Esophagus squamous epithelium (tissue), 5 donors: ENCODE measurements at places on chromosomes 1 and 21. TPM values are rescaled to one million over a fixed set of nuclear protein-coding genes. Genes with fewer than 3 reads are reported as not detected.

GRCh38 chr1:154923695-154924094, 12.8 kb downstream of the PMVK start:
- H3K4me1 ChIP-seq = no peaks in the 10 kb centered on the region

- peaks cover 9% of the 10 kb centered on the region for H3K4me1 ChIP-seq
- H3K27ac ChIP-seq = no peak overlapping the region
- DNase-seq = no peak
- no peak overlapping the region for H3K4me3 ChIP-seq
- H3K27me3 ChIP-seq = no peaks in the 10 kb centered on the region
- peaks cover 22% of the 10 kb centered on the region for H3K36me3 ChIP-seq
These were observed 30.6 kb downstream of the VANGL2 start for GRCh38 chr1:160431006-160431405.

- H3K27me3 ChIP-seq = no peaks in the 10 kb centered on the region
- H3K4me1 ChIP-seq = no peaks in the 10 kb centered on the region
- H3K36me3 ChIP-seq = no peaks in the 10 kb centered on the region
- H3K4me3 ChIP-seq = no peak overlapping the region
- no peak overlapping the region for H3K27ac ChIP-seq
These were observed 81.2 kb upstream of the WNT4 start for GRCh38 chr1:22224091-22224490.

GRCh38 chr1:23763041-23763577, 15.1 kb upstream of the PITHD1 start:
- H3K4me3 ChIP-seq = no peak overlapping the region
- H3K27me3 ChIP-seq = no peaks in the 10 kb centered on the region
- H3K4me1 ChIP-seq = no peaks in the 10 kb centered on the region
- H3K36me3 ChIP-seq = peaks cover 22% of the 10 kb centered on the region

- H3K27ac ChIP-seq = no peak overlapping the region
- no peaks in the 10 kb centered on the region for H3K36me3 ChIP-seq
- DNase-seq = no peak
- H3K27me3 ChIP-seq = no peaks in the 10 kb centered on the region
- no peaks in the 10 kb centered on the region for H3K4me1 ChIP-seq
These were observed 17.7 kb downstream of the NEXN start for GRCh38 chr1:77906019-77906545.

DNA sequence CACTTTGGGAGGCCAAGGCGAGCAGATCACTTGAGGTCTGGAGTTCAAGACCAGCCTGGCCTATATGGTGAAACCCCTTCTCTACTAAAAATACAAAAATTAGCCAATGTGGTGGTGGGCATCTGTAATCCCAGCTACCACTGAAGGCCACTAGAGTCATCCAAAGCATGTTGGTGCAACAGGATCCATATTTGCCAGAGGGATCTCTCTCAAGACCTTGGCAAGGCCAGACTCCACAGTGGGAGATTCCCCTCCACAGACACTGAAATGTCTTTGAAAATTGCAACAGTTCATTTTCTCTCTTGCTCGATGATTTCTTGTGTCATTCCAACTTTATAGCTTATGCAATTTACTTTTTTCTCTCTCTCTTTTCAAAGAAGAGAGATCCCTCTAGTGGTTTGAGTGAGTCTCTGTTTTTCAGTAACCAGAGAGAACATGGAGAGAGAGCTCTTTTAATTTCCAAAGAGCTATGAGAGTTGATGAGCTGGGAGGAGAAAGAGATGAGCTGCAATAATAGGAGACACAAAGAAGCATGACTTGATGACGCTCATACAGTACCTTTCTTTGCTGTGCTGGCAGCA, 176.8 kb upstream of the USP25 start:
- no peaks in the 10 kb centered on the region for H3K4me1 ChIP-seq
- no peaks in the 10 kb centered on the region for H3K36me3 ChIP-seq
- no peak overlapping the region for H3K4me3 ChIP-seq
- DNase-seq = no peak
- H3K27me3 ChIP-seq = no peaks in the 10 kb centered on the region

- H3K36me3 ChIP-seq = no peaks in the 10 kb centered on the region
- no peaks in the 10 kb centered on the region for H3K4me1 ChIP-seq
- H3K4me3 ChIP-seq = no peak overlapping the region
- H3K27ac ChIP-seq = no peak overlapping the region
These were observed 139.3 kb upstream of the NFIA start for GRCh38 chr1:60942896-60943638.

DNA sequence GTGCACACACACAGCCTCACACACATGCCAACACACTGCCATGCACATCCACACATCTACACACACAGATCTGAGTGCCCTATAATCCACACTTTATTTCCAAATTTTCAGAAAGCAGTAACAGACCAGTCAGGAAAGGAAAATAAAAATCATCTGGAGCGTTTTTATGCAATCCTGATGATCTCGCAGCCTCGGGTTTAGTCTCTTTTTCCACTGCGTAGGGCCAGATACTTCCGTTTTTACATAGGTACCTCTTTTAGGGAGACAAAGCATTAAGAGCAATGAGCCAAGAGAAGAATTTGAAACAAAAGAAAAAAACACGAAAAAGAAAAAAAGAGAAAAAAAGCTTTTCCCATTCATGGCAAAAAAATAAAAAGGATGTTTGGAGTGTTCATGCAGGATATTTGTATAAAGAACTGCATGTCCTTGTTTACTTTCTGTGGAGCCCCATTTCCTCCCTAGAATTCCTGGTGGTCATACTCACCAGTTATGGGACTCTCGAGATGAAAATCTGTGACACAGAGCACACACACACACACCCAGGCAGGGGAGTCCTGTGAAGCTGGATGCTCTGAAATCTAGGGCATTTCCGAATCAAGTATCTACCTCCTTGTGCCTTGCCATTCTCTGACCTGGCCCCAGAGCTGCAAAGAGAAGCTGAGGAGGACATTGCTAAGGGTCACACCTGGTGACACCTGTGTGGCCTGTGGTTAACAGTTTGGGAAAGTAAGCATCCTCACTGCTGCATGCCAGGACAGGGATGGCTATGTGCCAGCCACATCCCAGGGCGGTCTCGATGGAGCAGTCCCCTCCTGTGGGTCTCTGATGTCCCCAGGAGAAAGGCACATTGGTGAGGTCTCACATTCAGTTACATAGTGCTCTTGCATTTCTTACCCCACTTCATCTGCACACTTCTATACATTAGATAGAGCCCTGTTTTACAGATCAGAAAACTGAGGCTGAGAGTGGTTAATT, 83.6 kb downstream of the RUNX1 start:
- no peak overlapping the region for H3K27ac ChIP-seq
- H3K36me3 ChIP-seq = no peaks in the 10 kb centered on the region
- no peaks in the 10 kb centered on the region for H3K4me1 ChIP-seq
- peaks cover 16% of the 10 kb centered on the region for H3K27me3 ChIP-seq
- H3K4me3 ChIP-seq = no peak overlapping the region

DNA sequence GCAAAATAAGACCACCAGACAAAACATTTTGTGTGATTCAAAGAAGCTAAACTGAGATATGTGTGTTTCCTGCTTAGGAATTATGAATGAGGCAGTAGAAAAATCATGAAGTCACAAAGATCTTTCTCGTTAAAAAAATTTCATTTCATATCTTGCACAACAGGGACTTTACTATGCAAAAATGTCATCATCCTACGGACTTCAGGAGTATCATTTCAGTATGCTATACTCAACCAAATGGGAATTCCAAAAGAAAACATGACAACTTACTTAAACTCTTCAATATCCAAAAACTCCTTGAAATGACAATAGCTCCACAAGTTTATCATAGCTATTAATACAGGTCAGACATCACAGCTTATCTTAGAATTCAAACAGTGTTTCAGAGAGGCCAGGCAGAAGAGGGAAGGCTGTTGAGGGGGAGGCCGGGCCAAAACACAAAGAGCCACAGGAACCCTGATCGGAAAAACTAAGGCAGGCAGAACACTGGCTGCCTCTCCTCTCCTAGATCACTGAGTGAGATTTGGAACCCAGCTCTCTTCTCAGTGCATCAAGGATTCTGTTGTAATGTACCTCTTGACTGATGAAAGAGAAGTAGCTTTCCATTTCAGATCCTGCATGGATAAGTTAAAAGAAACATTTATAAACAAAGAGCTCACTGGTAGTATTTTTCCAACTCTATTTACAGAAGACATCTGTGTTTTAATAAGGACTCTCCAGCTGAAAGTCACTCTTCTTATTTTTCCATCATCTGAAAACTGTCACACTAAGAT, 66.9 kb downstream of the TESK2 start:
- H3K4me1 ChIP-seq = no peaks in the 10 kb centered on the region
- no peaks in the 10 kb centered on the region for H3K36me3 ChIP-seq
- no peak for DNase-seq
- no peak overlapping the region for H3K4me3 ChIP-seq
- H3K27ac ChIP-seq = peak overlapping the region; percentile 36

DNA sequence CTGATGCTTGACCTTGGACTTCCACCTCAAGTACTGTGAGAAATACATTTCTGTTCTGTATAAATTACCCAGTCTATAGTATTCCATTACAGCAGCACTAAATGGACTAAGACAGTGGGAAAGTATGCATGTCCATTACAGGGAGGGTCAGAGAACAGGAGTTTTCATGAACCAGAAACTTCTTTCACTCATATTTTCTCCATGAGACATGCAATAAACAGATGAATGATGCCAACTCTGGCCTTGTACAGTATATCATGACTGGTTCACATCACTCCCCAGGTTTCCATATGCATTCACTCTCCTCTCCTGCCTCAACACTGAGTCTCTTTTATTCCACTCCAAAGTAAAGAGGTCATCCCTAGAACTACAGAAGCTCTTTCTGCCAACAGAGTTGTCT, 4.5 kb upstream of the IFI16 start:
- peaks cover 57% of the 10 kb centered on the region for H3K4me1 ChIP-seq
- peak overlapping the region; percentile 79 for H3K27ac ChIP-seq
- H3K36me3 ChIP-seq = no peaks in the 10 kb centered on the region
- DNase-seq = no peak
- H3K4me3 ChIP-seq = no peak overlapping the region

DNA sequence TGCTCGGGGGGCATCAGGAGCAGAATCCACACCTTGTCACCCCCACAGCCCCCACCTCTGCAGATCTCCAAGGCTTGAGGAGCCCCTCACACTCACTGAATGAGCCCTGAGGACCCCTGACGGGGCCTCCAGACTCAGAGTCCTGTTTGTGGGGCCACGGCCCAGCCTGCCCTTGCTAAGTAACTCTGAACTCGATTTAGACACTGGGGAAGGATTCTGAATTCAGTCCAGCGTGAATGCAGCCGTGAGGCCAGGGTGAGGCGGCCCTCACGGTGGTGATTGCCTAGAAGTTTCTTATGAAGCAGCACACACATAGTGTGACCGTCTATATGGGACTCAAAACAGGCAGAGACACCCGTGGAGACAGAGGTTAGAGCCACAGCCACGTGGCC, 58.9 kb upstream of the ADARB1 start:
- no peaks in the 10 kb centered on the region for H3K27me3 ChIP-seq
- H3K36me3 ChIP-seq = no peaks in the 10 kb centered on the region
- H3K27ac ChIP-seq = no peak overlapping the region
- H3K4me3 ChIP-seq = no peak overlapping the region
- DNase-seq = no peak

DNA sequence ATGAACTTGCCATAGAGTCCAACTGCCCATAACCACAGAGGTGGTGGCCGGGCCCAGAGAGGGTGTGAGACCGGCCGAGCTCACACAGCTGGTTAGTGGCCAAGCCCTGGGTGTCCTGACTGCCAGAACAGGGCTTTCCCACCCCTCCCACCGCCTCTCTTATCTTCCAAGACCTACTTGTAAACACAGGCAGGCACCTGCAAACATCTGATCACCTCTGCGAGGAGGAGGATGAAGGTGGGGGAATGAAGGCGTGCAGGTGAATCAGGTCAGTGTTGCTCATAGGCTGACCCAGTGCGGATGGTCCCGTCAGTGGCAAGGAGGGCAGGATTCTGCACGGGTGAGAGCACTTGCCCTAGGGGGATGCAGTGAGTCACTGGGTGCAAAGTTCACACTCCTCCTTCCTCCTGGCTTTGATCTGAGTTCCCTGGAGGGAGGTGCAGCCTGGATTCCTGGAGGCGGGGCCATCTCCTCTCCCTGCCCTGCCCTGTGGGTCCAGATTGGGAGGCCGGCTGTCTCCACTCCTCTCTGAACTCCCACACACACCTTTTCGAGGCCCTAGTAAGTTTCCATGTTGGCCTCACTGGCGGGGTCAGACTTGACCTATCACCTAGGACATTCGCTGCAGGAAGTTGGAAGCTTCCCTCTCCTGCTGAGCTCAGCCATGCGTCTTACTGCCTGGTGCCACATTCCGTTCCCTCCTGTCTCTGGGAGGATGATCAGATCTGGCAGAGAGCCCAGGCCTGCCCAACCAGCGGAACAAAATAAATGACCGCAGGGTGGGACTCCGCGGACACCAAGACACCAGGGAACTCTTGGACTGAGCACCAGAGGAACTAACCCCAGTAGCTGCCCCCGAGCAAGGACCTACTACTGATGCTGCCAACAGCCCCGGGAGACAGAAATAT, 7.3 kb downstream of the UQCRHL start:
- no peaks in the 10 kb centered on the region for H3K36me3 ChIP-seq
- peaks cover 28% of the 10 kb centered on the region for H3K4me1 ChIP-seq
- no peaks in the 10 kb centered on the region for H3K27me3 ChIP-seq
- no peak overlapping the region for H3K4me3 ChIP-seq
- H3K27ac ChIP-seq = peak overlapping the region; percentile 92

DNA sequence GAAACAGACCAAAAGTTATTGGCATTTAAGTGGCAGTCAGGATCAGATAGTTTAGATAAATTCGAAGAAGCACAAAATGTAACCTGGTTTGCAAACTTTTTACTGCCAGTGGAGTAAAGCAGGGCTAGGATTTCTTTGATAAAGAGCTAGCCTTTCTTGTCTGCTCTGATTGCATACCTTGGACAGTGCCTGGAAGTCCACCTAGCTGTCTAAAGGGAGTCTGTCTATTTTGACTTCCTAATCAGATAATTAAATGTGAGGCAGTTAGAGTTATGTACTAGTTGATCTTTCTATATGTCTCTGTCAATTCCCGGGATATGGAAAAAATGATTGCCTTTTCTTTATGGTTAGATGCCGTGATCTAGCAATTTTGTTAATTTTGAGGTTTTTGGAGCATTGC, 4.1 kb downstream of the GPSM2 start:
- H3K36me3 ChIP-seq = no peaks in the 10 kb centered on the region
- H3K27me3 ChIP-seq = no peaks in the 10 kb centered on the region
- DNase-seq = no peak
- peaks cover 83% of the 10 kb centered on the region for H3K4me1 ChIP-seq

GRCh38 chr1:22284236-22284635, 141.3 kb upstream of the WNT4 start:
- H3K4me1 ChIP-seq = no peaks in the 10 kb centered on the region
- peaks cover 9% of the 10 kb centered on the region for H3K27me3 ChIP-seq
- no peaks in the 10 kb centered on the region for H3K36me3 ChIP-seq
- H3K27ac ChIP-seq = no peak overlapping the region

Gene TATDN3
- total RNA-seq = 15.6 TPM

Gene SPATA21
- total RNA-seq = not detected

Gene CATSPERE
- total RNA-seq = 2.7 TPM

Gene VAV3
- total RNA-seq = 64.4 TPM

Gene PYHIN1
- 2.3 TPM for total RNA-seq
